Stomach (tissue), 19 donors: ENCODE measurements at places on chromosomes 2 and 18. TPM values are rescaled to one million over a fixed set of nuclear protein-coding genes. Genes with fewer than 3 reads are reported as not detected.

CCDC68 gene
- 154 TPM for total RNA-seq

DNA sequence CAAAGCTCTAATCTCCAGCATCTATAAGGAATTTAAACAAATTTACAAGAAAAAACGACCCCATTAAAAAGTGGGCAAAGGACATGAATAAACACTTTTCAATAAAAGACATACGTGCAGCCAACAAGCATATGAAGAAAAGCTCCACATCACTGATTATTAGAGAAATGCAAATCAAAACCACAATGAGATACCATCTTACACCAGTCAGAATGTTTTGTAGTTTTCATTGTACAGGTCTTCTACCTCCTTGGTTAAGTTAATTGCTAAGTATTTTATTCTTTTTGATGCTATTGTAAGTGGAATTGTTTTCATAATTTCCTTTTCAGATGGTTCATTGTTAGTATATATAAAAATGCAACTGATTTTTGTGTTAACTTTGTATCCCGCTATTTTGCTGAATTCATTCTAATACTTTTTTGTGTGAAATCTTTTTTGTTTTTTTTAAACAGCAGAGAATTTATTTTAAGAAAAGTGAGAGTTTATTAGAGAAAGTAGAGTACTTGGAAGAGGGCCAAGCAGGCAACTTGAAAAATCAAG is 40.7 kb downstream of the SLC39A10 start:
- no peak for DNase-seq

- DNase-seq, result no peak
Measured at GRCh38 chr2:42457011-42457410, 36.8 kb downstream of the KCNG3 start.

- DNase-seq, result no peak
Measured at GRCh38 chr18:59072727-59073421, 66.8 kb upstream of the SEC11C start.
